Amniotic epithelial cell (primary cell): ENCODE measurements at places on chromosomes 1 and 21.

DNA sequence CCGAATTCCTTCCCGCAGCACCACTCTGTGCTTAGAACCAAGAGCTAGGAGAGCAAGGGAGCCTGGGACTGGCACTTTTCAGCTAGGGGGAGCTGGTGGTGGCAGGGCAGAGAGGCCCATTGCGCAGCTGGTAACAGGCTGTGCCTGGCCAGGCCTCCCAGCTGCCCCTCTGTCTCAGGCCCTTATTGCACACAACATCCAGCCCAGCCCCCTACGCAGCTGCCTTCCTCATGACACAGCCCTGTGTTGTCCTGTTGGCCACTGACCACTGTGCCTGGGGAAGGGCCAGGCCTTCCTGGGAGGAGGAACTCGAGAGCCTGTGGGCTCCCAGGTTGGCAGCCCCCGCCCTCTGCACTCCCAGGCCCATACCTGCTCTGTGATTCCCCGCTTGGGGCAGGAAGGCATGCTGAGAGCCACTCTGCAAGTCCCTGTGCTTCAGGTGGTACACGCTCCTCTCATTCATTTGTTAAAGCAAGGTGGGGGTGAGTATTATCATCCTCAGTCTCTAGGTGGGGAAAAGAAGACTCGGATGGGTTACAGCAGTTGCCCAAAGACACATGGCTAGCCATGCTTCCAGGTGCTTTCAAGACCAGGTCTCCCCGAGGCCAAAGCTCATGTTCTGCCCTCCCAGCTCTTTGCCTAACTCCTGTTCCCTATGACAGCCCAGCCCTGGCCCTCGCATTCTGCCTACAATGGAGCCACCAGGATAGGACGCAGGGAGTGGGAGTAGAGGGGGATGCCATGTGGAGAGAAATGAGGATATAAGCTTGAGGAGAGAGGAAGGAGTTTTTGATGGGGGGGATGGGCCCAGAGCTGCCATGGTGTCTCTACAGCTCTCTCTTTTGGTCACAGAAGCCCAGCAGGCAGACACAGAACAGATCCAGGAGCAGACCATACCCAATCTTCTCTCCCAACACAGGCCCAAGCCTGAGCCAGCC is 81.8 kb downstream of the TMEM53 start:
- peak; percentile 22 for DNase-seq

- no peak for DNase-seq
These were observed 551.1 kb downstream of the PLPP3 start for GRCh38 chr1:56028244-56028643.

GRCh38 chr1:230083746-230084407 is 16.8 kb downstream of the GALNT2 start:
- no peak for DNase-seq

GRCh38 chr1:246447501-246447900 is 59.6 kb downstream of the SMYD3 start:
- DNase-seq, result peak; percentile 40
